Stimulated activated CD4-positive, alpha-beta T cell treated with anti-CD3 and anti-CD28 coated beads, TNF-alpha, amount 100 ng/mL, for 1 hour (primary cell): ENCODE measurements at places on chromosomes 3 and 15.

DNA sequence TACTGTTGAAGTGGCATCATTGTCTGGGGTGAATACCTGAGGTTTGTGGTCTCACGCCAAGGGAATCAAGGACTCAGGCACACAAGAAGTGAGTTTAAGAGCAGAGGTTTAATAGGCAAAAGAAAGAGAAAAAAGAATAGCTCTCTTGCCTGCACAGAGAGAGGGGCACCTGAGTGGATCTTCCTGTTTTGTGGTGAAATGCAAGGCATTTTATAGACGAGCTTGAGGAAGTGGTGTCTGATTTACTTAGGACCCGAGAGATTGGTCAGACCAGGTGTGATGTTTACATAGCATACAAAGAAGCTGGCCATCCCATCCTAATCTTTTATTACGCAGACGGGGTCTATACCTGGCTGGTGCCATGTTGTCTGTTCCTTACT is 13.2 kb downstream of the CCR5 start:
- no peak for DNase-seq

GRCh38 chr3:122305818-122306621 is 19.0 kb upstream of the CSTA start:
- DNase-seq = no peak

GRCh38 chr15:93428807-93429351 is 339.9 kb upstream of the RGMA start:
- DNase-seq = no peak

DNA sequence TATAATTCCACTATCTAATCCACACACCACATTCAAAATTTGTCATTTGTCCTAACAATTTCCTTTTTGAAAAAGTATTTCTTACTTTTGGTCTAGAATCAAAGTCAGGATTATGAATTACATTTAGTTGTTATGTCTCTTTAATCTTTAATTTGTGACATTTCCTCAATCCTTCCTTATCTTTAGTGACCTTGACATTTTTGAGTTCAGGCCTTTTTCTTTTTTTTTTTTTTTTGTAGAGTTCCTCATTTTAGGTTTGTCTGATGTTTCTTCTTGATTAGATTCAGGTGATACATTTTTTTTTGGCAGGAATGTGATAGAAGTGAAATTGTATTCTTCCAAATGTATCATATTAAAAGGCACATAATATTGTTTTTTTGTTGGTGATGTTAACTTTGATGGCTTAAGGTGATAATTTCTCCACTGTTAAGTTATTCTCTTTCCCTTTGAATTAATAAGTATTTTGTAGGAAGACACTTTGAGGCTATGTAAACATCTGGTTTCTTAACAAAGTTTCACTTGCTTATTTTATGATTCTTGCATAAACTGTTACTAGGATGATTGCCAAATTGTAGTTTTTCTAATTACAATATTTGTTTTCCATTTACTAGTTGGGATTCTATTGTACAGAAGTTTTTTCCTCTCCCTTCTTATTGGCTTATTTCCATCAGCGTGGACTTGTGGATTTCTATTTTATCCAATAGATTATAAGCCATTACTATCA is 16.3 kb downstream of the SLC35G2 start:
- DNase-seq = no peak

DNA sequence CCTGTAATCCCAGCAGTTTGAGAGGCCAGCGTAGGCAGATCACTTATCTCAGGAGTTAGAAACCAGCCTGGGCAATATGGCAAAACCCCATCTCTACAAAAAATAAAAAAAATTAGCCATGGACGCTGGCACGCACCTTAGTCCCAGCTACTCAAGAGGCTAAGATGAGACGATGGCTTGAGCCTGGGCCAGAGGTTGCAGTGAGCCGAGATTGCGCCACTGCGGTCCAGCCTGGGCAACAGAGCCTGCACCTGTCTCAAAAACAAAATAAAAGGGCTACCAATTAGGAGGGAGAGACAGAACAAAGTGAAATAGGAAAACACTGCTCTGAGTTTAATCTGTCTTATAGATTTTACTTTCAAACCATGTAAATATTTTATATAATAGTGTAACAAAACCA is 33.8 kb downstream of the MSL2 start:
- no peak for DNase-seq

DNA sequence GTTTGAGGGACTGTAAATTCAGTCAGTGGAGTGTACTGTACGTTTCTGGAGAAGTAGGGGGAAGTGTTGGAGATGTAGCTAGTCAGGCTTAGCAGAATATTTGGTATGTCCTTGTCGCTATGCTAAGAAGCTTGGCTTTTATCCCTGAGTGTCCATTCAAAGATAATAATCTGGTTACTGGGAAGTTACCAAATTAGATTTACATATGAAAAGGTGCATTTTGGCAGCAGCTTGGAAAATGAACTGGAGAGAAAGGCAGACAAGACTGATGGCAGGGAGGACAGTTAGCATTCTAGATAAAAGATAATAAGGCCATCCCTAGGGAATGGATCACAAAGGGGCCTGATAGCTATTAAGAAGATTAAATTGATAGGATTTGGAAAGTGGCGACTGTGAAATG is 58.7 kb downstream of the P2RY1 start:
- no peak for DNase-seq

- DNase-seq = no peak
Observed at GRCh38 chr3:8888301-8888915, 74.9 kb downstream of the RAD18 start.

DNA sequence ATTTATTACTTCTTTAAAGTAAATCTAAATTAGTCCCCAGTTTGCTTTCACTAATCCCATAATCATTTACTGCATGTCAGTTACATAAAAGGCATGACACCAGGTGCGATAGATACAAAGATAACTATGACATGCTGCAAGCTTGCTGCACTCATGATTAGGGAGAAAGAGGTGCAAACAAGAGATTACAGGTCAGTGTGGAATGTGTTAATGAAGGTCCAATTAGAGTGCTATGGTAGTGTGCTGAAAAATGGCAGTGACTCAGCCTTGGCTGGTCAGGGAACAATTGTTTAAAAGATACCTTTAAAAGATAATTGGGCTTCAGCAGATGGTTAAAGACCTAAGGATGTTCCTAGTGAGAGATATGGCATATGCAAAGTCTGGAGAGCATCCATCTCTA is 352.6 kb upstream of the TGFBR2 start:
- no peak for DNase-seq

- no peak for DNase-seq
Observed at GRCh38 chr3:179398574-179399231, 51.2 kb downstream of the MFN1 start.

- no peak for DNase-seq
Observed at GRCh38 chr3:12679468-12679867, 15.6 kb upstream of the RAF1 start.

GRCh38 chr3:17355591-17355990 is 386.8 kb downstream of the TBC1D5 start:
- DNase-seq = no peak

- DNase-seq = no peak
Observed at GRCh38 chr3:148845756-148846395, 18.3 kb downstream of the CPB1 start.

DNA sequence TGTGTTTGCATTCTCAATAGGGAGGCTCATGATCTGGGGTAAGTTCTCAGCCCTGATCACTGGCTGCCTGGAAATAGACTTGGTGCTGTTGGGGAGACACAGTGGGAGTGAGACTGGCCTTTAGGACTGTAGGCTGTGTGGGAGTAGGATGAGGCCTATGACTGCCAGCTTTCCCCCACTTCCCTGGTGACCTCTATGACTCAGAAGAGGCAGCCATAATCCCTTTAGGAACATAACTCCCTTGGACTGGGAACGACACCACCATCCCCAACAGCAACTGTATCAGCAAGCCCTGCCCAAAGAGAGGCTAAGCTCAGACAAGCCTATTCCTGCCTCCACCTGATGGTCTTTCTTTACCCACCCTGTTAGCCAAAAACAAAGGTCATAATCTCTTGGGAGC is 91.3 kb downstream of the SUCNR1 start:
- no peak for DNase-seq

GRCh38 chr15:52563501-52564060 is 5.2 kb downstream of the ARPP19 start:
- no peak for DNase-seq

DNA sequence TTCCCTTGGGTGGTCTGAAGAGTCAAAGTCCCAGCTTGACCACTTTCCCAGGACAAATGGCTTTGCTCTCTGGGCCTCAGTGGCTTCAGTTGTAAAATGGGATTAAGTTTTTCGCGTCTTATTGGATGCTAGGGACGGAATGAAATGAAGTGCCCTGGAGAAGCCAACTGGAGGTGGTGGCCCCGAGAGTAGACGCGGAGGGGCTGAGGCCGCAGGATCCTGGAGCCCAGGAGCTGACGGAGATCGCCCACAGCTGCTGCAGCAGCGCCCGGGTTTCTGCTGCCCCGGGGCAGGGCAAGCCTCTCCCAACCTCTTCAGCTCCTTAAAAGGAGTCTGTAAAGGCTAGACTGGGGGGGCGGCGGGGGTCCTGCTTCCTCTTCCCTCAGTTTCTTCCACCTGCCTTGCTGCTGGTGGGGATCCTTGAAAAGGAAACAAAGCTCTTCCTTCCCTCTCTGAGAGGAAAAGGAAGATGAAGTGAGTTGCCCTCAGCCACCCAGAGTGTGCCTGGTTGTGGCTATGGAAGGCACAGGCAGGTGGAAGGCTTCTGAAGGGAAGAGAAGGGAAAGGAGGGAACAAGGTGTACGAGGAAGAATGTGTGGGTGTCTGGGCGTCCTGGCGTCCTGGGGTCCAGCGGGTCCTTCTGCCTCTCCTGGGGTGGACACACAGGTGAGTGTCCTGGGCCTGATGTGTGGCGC is 967 bp upstream of the BNC1 start:
- DNase-seq = no peak

DNA sequence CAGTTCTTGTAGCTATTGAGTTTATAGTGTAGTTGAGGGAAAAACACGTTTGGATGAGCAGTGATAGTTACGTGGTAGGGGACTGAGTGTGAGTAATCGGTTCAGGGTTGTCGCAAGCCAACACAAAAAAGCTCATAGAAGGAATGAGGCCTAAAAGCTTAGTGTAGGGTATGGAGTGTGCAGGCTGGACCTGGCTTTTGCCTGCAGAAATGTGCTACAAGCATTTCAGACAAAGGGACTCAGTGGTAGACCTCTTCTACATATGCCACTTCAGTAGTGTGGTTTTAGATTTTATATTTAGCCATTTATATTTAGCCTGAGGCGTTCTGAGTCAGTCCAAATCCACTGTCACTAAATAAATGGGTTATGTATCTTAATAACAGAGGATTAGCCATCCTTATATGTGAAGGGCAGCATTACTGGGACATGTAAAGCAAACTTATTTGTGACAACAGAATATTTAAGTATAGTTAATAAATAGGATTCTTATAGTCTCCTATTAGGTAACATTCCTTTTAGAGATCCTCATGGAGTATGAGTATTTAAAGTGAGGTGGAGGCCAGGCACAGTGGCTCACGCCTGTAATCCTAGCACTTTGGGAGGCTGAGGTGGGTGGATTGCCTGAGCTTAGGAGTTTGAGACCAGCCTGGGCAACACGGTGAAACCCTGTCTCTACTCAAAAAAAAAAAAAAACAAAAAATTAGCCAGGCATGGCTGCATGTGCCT is 21.8 kb downstream of the ATP2C1 start:
- no peak for DNase-seq

- no peak for DNase-seq
Observed at GRCh38 chr15:55248895-55249294, 40.7 kb downstream of the RAB27A start.

DNA sequence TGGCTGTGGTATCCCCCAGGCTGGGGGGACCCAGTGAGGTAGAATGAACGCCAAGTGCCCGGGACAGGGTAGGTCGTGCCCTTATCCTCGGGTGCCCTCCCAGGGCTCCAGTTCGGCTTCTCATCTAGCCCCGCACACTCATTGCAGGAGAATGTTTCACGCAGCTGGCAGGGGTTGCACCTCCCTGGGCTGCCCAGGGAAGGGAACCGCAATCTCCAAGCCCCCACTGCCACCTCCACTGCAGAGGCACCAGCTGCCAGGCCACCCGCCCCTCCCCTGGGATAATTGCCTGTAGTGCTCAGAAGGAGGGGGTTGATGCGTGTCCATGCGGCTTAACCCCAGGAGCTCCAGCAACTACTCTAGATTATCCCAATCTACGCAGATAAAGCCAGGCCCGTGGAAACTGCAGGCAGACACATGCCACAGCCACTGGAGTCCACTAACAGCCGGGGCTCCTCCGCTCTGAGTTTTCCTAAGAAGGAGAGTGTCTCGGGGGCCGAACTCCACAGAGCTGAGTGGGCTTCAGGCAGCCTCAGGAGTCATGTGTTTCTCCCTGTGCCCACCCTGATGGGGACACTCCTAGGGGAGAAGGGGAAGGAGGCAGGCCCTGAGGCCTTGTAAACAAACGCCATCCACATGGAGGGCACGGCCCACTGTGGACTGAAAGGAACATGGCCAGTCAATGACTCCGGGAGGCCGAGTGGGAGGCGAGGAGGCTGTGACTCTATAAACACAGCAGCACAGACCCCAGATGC is 137.2 kb upstream of the IQSEC1 start:
- DNase-seq = no peak
